ENCODE measurements at places on chromosomes 16 and 17. TPM values are rescaled to one million over a fixed set of nuclear protein-coding genes. Genes with fewer than 3 reads are reported as not detected.

The CDRT15L2 gene
- total RNA-seq: not detected

GRCh38 chr17:44807817-44808155, 22.3 kb downstream of the GJC1 start:
- H3K27me3 ChIP-seq: no peaks in the 10 kb centered on the region
- H3K27ac ChIP-seq: no peak overlapping the region
- no peak for DNase-seq
- peaks cover 2% of the 10 kb centered on the region for H3K4me1 ChIP-seq
- H3K4me3 ChIP-seq: no peak overlapping the region

DNA sequence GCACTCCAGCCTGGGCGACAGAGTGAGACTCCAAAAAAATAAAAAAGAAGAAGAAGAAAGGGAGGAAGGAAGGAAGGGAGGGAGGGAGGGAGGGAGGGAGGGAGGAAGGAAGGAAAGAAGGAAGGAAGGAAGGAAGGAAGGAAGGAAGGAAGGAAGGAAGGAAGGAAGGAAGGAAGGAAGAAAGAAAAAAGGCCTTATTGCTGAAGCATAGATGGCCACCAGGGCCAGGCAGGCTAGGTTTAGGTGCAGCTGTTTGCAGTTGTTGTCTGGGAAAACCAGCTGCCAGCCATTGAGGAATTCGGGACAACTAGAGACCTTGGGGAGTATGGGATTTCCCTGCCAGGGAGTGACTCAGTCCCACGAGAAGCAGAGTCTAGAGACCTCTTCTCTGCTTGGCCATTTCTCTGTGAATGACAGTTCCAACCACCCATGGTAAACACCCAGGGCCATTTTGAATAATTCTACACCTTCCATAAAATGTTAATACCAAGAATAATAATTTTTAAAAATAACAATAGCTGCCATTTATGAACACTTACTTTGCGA, 31.0 kb downstream of the SCNN1B start:
- peaks cover 11% of the 10 kb centered on the region for H3K36me3 ChIP-seq
- H3K4me1 ChIP-seq: peaks cover 17% of the 10 kb centered on the region
- no peak overlapping the region for H3K4me3 ChIP-seq
- no peak overlapping the region for H3K27ac ChIP-seq
- DNase-seq: no peak

The FBXW10 gene
- total RNA-seq: 0.23 TPM

- no peak for DNase-seq
- peaks cover 6% of the 10 kb centered on the region for H3K4me1 ChIP-seq
- H3K27me3 ChIP-seq: no peaks in the 10 kb centered on the region
- peaks cover 27% of the 10 kb centered on the region for H3K36me3 ChIP-seq
- no peak overlapping the region for H3K4me3 ChIP-seq
Measured at GRCh38 chr17:80265205-80266068, 4.8 kb downstream of the RNF213 start.

All from MCF 10A (cell line).